Activated T-cell treated with anti-CD3 and anti-CD28 coated beads, Interleukin-2, amount 50 U/mL, for 24 hours (primary cell): ENCODE measurements at places on chromosomes 4 and X.

GRCh38 chr4:3291969-3292570 lies 751 bp upstream of the RGS12 start:
- peaks cover 18% of the 10 kb centered on the region for H3K27me3 ChIP-seq
- H3K27ac ChIP-seq: peak overlapping the region; percentile 71
- no peaks in the 10 kb centered on the region for H3K36me3 ChIP-seq

- no peak overlapping the region for H3K27ac ChIP-seq
- no peak for DNase-seq
- H3K4me1 ChIP-seq: no peaks in the 10 kb centered on the region
- H3K27me3 ChIP-seq: peaks cover 41% of the 10 kb centered on the region
Measured at GRCh38 chrX:23434356-23434884, 99.8 kb downstream of the PTCHD1 start.

GRCh38 chrX:115632455-115632854 lies 71.5 kb downstream of the PLS3 start:
- no peaks in the 10 kb centered on the region for H3K4me1 ChIP-seq
- peaks cover 29% of the 10 kb centered on the region for H3K27me3 ChIP-seq
- H3K4me3 ChIP-seq: no peak overlapping the region
- no peaks in the 10 kb centered on the region for H3K36me3 ChIP-seq

- H3K27ac ChIP-seq: no peak overlapping the region
Measured at GRCh38 chr4:149048451-149049143, 606.4 kb upstream of the NR3C2 start.

GRCh38 chrX:34350561-34351335 lies 218.6 kb upstream of the FAM47A start:
- H3K27ac ChIP-seq: no peak overlapping the region
- H3K36me3 ChIP-seq: no peaks in the 10 kb centered on the region
- peaks cover 11% of the 10 kb centered on the region for H3K27me3 ChIP-seq
- no peak for DNase-seq
- no peaks in the 10 kb centered on the region for H3K4me1 ChIP-seq

GRCh38 chr4:150962245-150962644 lies 52.8 kb downstream of the LRBA start:
- H3K36me3 ChIP-seq: peaks cover 35% of the 10 kb centered on the region
- peaks cover 48% of the 10 kb centered on the region for H3K4me1 ChIP-seq
- H3K27me3 ChIP-seq: no peaks in the 10 kb centered on the region
- H3K27ac ChIP-seq: peak overlapping the region; percentile 47
- DNase-seq: no peak

- no peaks in the 10 kb centered on the region for H3K36me3 ChIP-seq
- DNase-seq: peak; percentile 57
- no peak within 1 kb of the TSS for H3K27ac ChIP-seq
Measured at GRCh38 chr4:40749717-40750460, at the start of gene NSUN7. NSUN7 (plus strand) TSS chr4:40749955; CDS start chr4:40750694, 739 bp downstream.

- no peaks in the 10 kb centered on the region for H3K27me3 ChIP-seq
- H3K4me1 ChIP-seq: no peaks in the 10 kb centered on the region
- H3K4me3 ChIP-seq: no peak overlapping the region
- H3K27ac ChIP-seq: no peak overlapping the region
- no peaks in the 10 kb centered on the region for H3K36me3 ChIP-seq
- DNase-seq: peak; percentile 15
Measured at GRCh38 chr4:3402491-3403347, 39.0 kb upstream of the HGFAC start.

DNA sequence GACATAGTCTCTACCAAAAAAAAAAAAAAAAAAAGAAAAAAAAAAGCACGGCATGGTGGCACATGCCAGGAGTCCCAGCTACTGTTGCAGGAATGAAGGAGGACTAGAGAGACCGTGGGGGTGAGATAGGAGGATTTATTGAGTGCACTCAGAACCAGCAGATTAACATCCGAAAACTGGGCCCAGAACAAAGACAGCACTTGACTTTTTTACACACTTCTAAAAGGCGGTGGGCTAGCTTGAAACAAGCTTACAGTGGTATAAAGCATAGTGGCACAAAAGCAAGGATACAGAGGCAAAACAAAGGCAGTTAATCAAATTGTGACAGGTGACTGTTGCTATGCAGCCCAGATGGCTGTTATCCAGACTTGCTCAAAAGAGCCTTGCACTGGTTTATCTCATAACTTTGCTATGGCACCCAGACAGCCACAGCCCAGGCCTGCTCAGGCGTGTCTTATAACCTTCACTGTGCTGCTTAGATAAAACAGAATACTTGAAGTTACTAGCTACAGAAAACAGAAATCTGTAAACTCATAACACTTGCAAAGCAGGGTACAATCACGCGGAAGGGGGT lies 9.9 kb upstream of the PI4K2B start:
- no peaks in the 10 kb centered on the region for H3K27me3 ChIP-seq
- no peaks in the 10 kb centered on the region for H3K4me1 ChIP-seq
- DNase-seq: no peak
- no peak overlapping the region for H3K27ac ChIP-seq

GRCh38 chrX:45479835-45480422 lies 279.3 kb upstream of the DIPK2B start:
- peak overlapping the region; percentile 5 for H3K27ac ChIP-seq
- no peak overlapping the region for H3K4me3 ChIP-seq
- H3K4me1 ChIP-seq: peaks cover 10% of the 10 kb centered on the region
- no peaks in the 10 kb centered on the region for H3K36me3 ChIP-seq

DNA sequence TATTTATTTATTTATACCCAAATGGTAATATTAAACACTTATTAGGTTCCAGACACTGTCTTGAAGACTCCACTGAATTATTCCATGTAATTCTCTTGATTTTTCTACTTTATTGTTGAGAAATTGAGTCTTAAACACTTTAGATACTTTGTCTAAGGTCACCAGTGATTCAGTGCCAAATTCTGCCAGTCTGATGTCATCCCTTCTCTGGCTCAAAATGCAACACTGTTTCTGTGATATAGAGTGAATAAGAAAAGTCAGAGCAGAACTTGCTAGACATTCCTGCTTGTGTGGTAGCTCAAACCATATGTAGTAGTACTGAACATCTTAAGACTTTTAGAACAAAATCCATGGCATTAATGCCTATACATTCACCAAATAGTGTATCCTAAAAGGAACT lies 164.3 kb downstream of the GABRB1 start:
- no peaks in the 10 kb centered on the region for H3K36me3 ChIP-seq
- no peak overlapping the region for H3K4me3 ChIP-seq
- no peak for DNase-seq
- H3K27ac ChIP-seq: no peak overlapping the region
- H3K4me1 ChIP-seq: no peaks in the 10 kb centered on the region

- peaks cover 4% of the 10 kb centered on the region for H3K4me1 ChIP-seq
- H3K27ac ChIP-seq: no peak overlapping the region
- DNase-seq: no peak
- peaks cover 31% of the 10 kb centered on the region for H3K27me3 ChIP-seq
- H3K4me3 ChIP-seq: no peak overlapping the region
Measured at GRCh38 chr4:9808077-9808476, 26.6 kb downstream of the DRD5 start.

DNA sequence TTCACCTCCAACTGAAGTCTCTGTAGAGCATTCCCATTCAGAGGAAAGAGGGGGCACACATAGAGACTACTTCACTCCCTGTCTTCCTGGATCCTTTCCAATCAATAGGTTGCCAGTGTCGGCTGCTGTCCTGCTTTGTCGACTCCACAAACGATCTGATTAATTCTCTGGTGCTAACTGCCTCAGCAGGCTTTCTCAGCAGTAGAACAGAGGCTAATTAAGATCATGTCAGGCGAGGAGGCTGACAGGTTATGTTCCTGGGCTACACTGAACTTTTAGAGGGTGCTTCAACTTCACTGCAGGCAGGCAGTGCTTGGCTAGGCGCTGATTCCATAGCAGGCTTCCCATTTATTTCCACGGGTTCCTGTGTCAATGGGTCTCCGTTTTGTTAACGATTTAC lies 79.2 kb downstream of the GRIA3 start:
- H3K4me3 ChIP-seq: no peak overlapping the region
- H3K27ac ChIP-seq: no peak overlapping the region
- peaks cover 8% of the 10 kb centered on the region for H3K27me3 ChIP-seq
- no peak for DNase-seq

DNA sequence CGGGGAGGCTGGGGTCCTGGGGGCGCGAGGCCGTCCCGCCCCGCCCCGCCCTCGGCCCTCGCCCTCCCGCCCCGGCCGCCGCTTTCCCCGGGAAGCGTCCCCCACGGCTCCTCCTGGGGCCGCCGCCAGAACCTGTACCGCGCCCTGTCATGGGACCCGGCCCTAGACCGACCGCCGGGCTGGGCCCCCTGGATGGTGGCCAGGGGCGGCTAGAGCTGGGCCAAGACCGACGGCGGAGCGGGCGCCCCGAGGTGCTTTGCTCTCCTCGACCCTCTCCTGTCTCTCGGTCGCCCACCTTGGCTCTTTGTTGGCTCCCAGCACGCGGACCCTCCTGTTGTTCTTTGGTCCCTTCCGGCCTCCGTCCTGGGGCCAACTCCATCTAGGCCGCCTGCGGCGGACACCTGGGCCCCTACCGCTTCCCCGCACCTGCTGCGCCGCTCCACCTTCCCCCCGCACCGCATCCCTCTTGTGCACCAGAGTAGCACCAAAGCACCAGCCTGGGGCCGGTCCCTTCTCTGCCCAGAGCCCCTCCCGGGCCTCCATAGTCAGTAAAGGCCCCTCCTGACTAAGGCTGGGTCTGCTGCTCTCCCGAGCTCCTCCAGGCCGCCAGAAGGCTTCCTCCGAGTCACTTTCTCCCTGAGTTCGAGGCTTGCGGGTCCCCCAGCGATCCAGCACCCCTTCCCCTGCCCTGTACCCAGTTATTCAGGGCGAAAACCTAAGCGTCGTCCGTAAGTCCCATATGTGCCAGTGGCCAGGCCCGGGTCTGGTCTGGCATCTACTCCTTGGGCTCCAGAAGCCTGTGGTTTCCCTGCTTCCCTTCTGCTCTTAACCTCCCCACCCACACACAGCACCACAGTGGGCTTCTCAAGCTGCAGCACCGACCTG lies 587 bp downstream of the TACC3 start:
- DNase-seq: no peak
- H3K27ac ChIP-seq: peak overlapping the region; percentile 98
- peak overlapping the region; percentile 99 for H3K4me3 ChIP-seq
- peaks cover 64% of the 10 kb centered on the region for H3K4me1 ChIP-seq
- H3K27me3 ChIP-seq: no peaks in the 10 kb centered on the region

DNA sequence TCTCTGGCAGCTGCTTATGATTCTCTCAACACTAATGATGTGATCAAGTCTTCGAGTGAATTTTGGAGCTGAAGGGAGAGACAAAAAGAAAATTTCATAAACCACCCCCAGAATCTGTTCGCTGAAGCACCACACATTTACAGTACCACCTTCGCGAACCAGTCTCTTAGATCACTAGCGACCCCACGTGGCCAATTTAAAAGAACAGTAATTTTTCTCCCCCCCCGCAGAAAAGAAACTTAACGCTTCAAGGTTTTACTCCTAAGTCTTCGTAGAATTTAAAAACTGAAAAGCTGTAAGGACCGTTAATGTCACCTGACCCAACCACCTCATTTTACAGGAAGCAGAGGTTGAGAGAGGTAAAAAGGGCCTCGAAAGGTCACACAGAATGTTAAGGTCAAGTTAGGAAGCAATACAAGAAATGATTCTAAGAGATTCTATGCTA lies 187.5 kb downstream of the QDPR start:
- peak; percentile 51 for DNase-seq
- H3K27ac ChIP-seq: peak overlapping the region; percentile 54
- H3K4me3 ChIP-seq: peak overlapping the region; percentile 21
- no peaks in the 10 kb centered on the region for H3K36me3 ChIP-seq
